ENCODE measurements at places on chromosomes 11 and 22.

DNA sequence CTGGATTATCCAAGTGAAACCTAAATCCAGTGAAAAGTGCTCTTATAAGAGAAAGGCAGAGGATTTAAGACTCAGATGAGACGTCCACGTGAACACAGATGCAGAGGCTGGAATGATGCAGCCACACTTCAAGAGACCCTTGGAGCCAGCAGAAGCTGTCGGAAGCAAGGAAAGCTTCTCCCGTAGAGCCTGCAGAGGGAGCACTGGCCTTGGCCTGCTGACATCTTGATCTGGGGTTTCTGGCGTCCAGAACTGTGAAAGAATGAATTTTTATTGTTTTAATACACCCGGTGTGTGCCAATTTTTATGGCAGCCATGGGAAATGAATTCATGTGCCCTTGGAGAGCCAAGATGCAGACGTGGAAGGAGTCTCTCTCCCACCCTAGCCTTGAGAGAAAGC is 407.0 kb upstream of the B3GAT1 start:
- DNase-seq = no peak

- DNase-seq = no peak
These were observed 49.4 kb downstream of the RRAS2 start for GRCh38 chr11:14309425-14310192.

- peak; percentile 39 for DNase-seq
These were observed 115.6 kb downstream of the PTPRJ start for GRCh38 chr11:48095779-48096470.

GRCh38 chr11:6269994-6270393 is 10.4 kb downstream of the CCKBR start:
- DNase-seq = no peak

DNA sequence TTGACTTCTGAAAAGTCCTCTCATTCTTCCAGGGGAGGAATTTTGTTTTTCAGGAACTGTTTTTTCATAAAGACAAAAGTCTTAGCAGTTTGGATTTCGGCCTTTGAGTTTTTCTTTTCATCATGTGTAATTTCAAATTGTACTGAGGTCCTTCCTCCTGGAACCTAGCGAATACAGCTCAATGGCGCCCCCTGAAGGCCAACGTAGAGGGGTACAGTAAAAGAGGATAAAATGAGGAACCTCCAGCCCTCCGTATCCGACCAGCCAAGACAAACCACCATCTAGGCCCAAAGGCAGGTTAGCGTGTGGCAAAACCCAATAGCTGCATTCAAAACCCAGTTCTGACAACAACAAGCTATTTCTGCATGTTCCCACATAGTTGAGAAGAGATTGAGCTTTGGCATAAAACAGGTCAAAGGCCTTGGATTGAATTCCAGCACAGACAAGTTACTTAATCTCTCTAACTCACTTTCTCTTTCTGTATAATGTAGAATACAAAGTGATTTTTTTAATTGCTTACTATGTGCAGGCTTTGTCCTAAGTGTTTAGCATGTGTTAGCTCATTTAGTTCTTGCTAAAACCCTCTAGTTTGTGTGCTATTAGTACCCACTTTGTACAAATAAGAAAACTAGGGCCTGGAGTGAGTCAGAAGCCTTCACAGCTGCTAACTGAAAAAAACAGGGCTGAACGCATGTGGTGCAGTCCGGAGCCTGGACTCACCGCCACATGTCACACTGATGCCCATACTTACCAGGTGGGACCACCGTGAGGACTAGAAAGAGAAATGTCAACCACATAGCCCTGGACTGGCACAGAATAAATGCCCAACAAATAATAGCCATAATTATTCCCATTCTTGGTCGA is 43.2 kb upstream of the ETS1 start:
- DNase-seq = peak; percentile 96

GRCh38 chr11:83736684-83737083 is 450.5 kb upstream of the CCDC90B start:
- no peak for DNase-seq

GRCh38 chr11:82174610-82175009 is 559.1 kb downstream of the FAM181B start:
- DNase-seq = no peak

DNA sequence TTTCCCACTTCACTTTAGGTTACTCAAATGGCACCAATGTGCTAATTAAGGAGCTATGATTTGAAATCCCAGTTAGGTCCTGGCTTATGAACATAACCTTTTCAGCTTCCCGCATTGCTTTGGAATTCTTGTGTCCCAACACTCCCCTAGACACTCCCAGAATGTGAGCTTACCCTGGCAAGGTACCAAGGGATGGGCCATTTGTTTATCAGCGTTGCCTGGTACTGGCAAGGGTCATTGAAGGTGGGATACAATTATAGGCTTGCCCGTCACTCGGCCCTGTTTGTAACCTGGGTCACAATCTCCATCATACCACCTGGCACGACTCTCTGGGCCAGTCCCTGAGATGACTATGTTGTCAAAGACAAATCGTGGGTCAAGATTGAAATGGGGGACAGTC is 5.4 kb downstream of the CSRP3 start:
- DNase-seq = no peak

DNA sequence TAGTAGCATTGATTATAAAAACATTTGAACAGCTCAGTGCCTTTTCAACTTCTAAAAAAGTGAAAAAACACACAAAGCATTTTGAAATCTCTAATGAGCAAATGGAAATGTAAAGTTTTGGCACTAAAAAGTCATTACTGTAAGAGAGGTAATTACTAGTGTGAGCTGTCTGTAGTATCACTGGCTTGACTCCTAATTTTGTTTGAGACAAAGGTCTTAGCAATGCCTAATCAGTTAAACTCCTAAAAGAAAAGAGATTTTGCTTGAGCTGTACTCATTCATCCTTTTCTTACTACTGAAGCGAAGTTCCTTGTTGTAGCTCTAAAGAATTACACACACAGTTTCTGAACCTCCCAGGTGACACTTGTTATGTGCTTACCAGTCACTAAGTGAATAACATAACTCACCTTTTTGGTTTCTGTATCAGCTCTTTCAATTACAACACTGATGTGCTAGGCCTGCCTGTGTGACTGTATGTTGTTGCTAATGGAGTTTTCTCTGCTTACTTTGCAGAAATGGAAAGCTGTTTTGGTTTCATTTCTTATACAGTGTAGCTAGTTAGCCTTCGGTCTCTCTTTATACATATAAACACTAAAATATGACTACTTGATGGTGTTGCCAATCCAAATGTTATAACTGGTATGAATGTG is 924.4 kb upstream of the TENM4 start:
- no peak for DNase-seq

GRCh38 chr11:30527566-30527965 is 58.6 kb downstream of the MPPED2 start:
- no peak for DNase-seq

GRCh38 chr11:84564180-84564866 is 1062.8 kb downstream of the DLG2 start:
- DNase-seq = peak; percentile 25

DNA sequence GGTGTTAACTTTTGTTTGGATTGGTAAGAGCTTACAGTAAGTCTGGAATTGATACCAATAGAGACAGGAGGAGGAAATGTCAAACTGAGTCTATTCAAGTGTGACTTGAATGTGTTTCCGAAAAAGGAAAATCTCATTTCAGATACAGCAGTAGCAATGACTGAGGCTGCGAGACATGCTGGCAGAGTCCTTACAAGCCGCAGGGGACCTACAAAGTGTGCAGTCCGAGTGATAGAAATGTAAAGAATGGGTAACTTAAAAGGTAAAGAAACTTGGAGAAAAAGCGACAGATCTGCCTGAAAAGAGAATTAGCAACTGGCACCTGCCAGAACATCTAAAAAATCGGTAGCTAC is 444 bp downstream of the CWF19L2 start:
- peak; percentile 4 for DNase-seq

DNA sequence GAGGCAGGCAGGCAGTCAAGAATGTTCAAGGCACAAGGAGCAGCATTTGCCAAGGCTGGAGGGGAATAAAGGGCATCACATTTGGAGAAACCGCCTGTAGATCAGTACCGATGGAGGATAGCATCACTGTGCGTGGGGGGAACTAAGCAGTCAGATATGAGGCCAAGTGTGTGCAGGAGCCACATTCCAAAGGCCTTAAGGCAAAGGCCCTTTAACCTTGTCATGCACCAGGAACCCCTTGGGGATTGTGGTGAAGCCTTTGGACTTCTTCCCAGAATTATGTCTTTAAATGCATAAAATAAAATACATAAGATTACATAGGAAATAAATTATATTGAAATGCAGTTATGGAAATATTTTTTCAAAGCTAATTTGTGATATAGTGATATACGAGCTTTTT is 532.1 kb downstream of the BUD13 start:
- DNase-seq = no peak

GRCh38 chr22:50498322-50498890 is 9.1 kb downstream of the LMF2 start:
- DNase-seq = peak; percentile 78

GRCh38 chr22:19118329-19118880 is 3.8 kb downstream of the DGCR2 start:
- peak; percentile 18 for DNase-seq

GRCh38 chr11:494761-495536 is 12.1 kb downstream of the RNH1 start:
- no peak for DNase-seq

GRCh38 chr22:40414838-40415505 is 44.6 kb downstream of the SGSM3 start:
- DNase-seq = no peak

- no peak for DNase-seq
These were observed 17.2 kb upstream of the FGF3 start for GRCh38 chr11:69836401-69836800.

DNA sequence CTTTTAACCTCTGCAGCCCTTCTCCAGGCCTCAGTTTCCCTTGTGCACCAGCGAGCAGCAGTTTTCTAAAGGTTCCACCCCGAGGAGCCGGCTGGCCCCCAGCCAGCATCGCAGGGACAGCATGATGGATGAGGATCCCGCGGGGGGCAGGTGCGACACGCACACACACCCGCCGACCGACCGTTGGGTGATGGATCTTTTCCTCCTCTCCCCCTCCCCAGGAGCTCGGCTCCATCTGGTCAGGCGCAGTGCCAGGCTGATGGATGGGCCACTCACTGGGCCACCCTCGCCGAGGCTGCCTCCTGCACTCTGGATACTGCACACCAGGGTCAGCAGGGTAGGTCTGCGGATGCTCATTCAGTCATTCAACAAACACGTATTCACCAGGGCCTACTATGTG is 12.8 kb upstream of the CABP7 start:
- no peak for DNase-seq

Data from activated CD4-positive, alpha-beta T cell treated with anti-CD3 and anti-CD28 coated beads, Interleukin-2, amount 50 U/mL, for 48 hours (primary cell).